Epithelial cell of proximal tubule (primary cell): ENCODE measurements at places on chromosomes 3 and 15. TPM values are rescaled to one million over a fixed set of nuclear protein-coding genes. Genes with fewer than 3 reads are reported as not detected.

MRPL47 gene
- total RNA-seq = 45.4 and 59.3 TPM in 2 replicates

CELF6 gene
- total RNA-seq = not detected in 2 replicates

A4GNT gene
- total RNA-seq = not detected in 2 replicates

EFCAB12 gene
- not detected in 2 replicates for total RNA-seq

CDCP1 gene
- 50.9 and 53.5 TPM in 2 replicates for total RNA-seq

GNB4 gene
- total RNA-seq = 46.7 and 52.1 TPM in 2 replicates

ARHGEF26 gene
- 2.9 TPM in 2 replicates for total RNA-seq

STRC gene
- 0.07 and 0.17 TPM in 2 replicates for total RNA-seq

COLQ gene
- total RNA-seq = 0.12 and 0.14 TPM in 2 replicates

PDZRN3 gene
- total RNA-seq = 0.17 and 0.22 TPM in 2 replicates

RHCG gene
- 0.07 TPM in 1 of 2 replicates, not detected in the other for total RNA-seq

AADACL2 gene
- total RNA-seq = not detected in 2 replicates

KBTBD13 gene
- not detected in 2 replicates for total RNA-seq

- no peak for DNase-seq
Measured at GRCh38 chr3:129330409-129330808, 51.7 kb downstream of the HMCES start.

DNA sequence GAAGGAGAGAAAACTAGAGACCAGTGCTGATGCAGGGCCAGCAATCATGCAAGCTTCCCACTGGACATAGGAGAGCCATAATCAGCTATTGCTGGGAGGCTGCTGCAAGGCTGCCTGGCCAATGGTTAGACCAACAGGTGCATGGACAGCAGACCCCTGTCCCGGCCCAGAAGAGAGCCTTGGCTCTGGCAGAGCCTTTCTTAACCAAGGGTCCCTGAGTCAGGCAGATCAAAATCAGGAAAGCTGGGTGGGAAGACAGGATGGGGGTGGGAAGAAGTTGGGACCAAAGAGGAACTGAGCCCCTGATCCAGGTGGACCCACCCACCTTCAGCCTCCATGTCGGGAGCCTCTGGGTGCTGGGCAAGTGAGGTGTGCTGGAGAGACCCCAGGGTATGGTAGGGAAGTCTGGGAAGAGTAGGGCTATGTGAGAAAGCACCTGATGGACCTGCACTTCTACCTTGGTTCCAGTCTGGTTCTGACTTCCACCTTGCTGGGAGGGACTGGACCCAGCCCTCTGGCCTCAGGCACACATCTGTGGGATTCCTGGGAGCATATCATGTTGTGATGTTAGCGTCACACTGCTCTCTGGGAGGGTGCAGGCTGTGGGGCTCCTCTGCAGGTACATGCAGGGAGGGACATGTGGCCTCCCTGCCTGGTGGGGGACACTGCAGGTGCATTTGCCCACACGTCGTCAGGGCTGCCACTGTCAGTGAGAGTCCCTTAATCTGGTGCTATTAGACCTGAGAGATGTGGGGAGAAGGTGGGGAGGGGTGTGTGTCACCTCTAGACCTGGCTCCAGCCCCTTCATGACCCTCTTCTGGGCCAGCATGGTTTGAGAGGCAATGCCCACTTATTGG is 24.7 kb downstream of the KY start:
- no peak for DNase-seq

GRCh38 chr3:156150434-156151066 is 30.2 kb downstream of the KCNAB1 start:
- peak; percentile 6 for DNase-seq

GRCh38 chr15:74203914-74204431 is 1.4 kb upstream of the STRA6 start:
- DNase-seq = no peak

- DNase-seq = no peak
Measured at GRCh38 chr3:129197321-129197720, 13.6 kb upstream of the CNBP start.

DNA sequence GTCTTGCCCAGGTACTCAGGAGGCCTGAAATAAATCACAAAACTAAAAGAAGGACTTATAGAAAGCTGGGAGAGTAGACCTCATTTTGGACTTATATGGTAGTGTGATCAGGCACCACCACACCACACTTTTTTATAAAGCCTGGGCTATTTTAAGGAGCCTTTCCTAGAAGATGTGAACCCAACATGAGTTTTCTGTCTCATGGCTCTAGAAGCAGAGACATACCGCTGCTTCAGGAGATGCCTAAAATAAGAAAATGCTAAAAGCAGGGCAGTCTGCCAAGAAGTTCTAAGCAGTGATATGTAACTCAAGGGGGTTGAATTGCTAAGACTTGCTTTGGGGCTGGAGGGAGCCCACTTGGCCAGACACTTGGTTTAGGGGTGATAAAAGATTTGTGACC is 49.6 kb downstream of the SUMF1 start:
- DNase-seq = no peak

GRCh38 chr15:52532427-52532826 is 3.7 kb upstream of the MYO5A start:
- no peak for DNase-seq

DNA sequence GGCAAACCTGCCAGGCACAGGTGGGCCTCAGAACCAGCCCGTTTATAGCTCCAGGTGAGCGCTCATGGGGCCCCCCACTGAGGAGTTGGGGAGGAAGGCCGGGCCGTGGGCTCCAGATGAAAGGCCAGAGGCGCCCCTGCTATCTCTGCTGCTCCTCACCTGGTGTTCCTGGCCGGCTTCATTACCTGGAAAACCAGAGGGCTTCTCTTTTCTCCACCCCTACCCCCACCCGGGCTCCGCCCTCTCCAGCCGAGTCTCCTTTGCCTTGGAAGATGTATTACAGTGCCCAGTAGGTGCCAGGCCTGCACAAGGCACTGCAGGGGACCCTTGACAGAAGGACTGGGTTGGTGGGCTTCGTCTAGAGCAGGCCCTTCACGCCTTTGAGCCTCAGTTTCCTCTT is 111.4 kb downstream of the WNT7A start:
- no peak for DNase-seq

- DNase-seq = no peak
Measured at GRCh38 chr3:136957751-136958288, at the start of gene IL20RB. Gene IL20RB, plus strand, starts transcription at chr3:136957983. Its CDS starts 131 bp downstream, at chr3:136958114.

DNA sequence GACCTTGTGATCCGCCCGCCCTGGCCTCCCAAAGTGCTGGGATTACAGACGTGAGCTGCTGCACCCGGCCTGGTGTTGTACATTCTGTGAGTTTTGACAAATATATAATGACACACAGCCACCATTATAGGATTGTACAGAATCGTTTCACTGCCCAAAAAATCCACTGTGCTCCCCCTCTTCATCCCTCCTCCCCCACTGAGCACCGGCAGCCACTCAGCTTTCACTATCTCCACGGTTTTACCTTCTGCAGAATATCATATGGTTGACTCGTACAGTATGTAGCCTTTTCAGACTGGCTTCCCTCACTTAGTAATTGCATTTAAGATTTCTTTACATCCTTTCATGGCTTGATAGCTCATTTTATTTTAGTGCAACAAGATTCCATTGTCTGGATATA is 56.7 kb upstream of the ATP13A3 start:
- DNase-seq = no peak

GRCh38 chr15:68790910-68791309 is 29.8 kb downstream of the ANP32A start:
- DNase-seq = no peak

- no peak for DNase-seq
Measured at GRCh38 chr15:69660114-69660513, 207.5 kb downstream of the RPLP1 start.

GRCh38 chr15:35737441-35737840 is 191.5 kb upstream of the DPH6 start:
- no peak for DNase-seq

DNA sequence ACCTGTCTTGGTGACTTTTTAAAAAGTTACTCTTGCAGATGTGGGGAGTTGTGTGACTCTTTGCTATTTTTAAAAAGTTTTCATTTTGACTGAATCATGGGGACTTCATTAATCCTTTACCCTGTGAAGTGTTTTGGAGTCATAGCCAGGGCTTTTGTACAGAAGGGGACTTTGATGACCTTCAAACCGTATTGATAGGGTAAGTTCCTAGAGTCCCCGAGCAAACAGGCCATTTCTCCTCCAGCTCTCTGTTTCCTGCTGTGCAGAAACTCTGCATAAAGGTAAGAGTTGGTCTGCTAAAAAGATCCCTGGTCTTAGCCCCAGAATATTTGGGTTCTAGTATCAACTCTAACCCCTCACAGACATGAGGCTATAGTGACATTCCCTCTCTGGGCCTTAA is 170.8 kb upstream of the BCL6 start:
- no peak for DNase-seq

DNA sequence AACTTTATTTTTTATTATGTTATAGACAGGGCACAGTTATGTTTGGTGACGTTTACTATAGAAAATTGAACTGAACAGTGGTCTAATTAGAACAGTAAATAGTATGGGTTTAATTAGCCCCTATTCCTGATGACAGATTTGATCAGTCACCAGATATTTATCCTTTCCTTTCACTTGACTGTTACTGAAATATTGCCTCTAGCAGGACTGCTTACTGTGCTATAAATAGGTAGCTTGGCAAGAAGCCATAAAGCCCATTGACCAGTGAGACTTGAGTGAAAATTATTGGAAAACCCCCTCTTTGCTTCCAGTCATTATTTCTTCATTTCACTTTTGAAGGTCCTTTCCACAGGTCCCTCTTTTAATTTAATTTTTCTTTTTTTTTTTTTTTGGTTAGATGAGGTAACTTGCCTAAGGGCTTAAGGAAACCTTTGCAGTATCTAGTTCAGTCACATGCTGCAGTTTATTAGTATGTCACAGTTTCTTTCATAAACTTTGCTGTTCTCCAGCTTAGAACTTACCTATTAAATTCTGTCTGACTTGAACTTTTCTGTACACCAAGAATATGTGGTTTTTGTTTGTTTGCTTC is 115.6 kb downstream of the ADAMTSL3 start:
- no peak for DNase-seq

GRCh38 chr3:46321461-46322104 is 32.3 kb upstream of the CCR2 start:
- DNase-seq = no peak

DNA sequence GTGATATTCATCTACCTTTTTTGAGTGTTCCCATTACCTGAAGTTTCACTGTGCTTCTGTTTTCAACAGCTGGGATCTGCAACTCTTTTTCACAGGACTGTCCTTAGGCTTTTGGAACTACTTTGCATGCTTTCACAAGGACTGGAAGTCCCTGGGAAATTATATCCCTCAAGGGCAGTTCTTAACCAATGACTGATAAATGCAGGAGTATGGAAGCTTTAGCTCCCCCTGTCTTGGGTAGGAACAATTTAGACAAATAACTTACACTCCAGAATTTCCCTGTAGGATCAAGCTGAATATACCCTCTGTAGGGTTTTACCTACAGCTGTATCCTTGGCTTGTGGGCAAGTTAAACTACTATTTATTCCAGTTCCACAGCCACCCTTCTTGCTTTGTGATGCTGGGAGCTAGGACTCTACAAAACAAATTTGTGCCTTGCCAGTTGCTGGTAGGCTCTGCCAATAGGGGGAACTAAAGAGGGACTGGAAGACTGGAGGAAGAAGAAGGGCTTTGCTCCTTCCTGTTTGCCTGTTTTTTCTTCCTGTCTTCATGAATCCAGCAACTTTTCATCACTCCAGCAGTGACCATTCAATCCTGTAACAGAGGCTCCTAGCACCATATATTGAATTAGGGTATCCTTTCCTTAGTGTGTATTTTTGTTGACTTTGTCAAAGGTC is 6.8 kb upstream of the ZNF280D start:
- no peak for DNase-seq

DNA sequence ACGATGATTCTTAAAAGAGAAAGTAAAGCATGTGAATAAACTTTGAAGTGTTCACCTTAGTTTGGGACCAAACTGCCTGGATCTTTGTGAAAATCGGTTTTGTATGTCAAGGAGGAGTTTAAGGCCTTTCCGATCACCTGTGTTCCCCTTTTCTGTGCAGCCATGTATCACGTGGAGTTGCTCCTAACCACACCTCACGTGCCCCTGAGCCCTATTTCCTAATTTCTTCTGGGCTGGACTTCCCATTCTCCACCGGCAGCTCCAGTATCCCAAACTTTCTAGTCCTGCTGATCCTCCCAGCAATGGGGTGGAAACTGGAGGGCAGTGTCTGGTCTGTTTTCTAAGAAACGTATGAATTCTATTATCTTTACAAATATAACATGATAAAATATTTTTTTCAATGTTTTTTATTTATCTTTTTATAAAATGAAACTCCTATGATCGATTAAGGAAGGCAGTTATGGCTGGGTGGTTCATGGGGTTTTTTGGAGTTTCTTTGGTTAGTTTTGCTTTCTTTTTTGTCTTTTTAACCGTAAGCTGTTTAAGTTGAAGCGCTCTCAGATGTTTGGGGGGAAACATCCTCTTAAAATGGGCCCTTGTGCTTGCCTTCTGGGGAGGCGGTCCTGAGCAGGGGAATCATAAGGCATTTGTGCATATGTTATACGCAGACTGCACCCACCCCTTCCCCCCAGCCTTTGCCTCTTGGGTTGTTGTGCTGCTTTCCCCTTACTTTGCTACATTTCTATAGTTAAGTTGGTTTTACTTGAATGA is 43.6 kb upstream of the WWTR1 start:
- DNase-seq = no peak

GRCh38 chr15:48426941-48427340 is 95.7 kb downstream of the DUT start:
- DNase-seq = no peak

DNA sequence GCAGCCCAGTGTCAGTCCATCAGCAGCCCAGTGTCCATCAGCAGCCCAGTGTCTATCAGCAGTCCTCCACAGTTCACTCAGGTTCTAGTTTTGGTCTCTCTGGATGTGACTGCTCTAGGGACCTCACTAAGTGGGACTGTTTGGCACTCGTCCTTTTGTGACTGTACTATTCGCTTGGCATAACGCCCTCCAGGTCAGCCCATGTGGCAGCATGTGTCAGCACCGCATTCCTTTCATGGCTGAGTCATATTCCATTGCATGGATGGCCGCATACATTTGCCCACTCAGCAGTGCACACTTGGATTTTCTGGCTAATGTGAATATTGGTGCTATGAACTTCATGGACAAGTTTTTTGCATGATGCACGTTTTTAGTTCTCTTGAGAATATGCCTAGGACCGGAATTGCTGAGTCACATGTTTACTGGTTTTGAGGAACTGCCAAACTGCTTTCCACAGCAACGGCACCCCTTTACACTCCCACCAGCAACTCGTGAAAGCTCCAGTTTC is 16.4 kb downstream of the CHST13 start:
- peak; percentile 74 for DNase-seq

GRCh38 chr3:169660709-169661360 is 2.7 kb downstream of the MECOM start:
- no peak for DNase-seq

- DNase-seq = no peak
Measured at GRCh38 chr15:48862705-48863104, 15.2 kb upstream of the EID1 start.

DNA sequence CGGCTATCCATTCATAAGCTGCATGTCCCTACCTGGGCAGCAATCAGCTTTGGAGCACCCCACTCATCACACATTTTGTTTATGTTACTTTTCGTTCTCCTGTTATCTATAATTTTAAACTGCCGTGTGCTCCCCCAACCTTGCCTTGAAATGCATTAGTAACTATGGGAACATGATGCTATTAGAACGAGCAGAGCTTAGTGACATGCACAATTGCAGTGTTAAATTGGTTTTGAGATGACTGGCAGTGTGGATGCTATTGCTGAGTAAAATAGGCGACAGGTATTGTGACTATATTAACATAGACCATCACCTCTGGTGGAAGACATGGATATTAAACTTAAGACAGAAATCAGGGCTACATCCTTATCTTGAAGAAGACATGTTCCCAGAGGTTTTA is 191.6 kb downstream of the KCNAB1 start:
- no peak for DNase-seq
